ENCODE measurements at places on chromosomes 3 and 15. TPM values are rescaled to one million over a fixed set of nuclear protein-coding genes. Genes with fewer than 3 reads are reported as not detected.

Gene ROBO2
- total RNA-seq, result 8.4 TPM

Gene TIMP4
- 6.7 TPM for total RNA-seq

Gene ARGFX
- not detected for total RNA-seq

Gene PPP1R14D
- not detected for total RNA-seq

Gene CCR8
- not detected for total RNA-seq

Gene GRM2
- 0.04 TPM for total RNA-seq

Gene TXNRD3
- 10.5 TPM for total RNA-seq

Gene SEMA3G
- 0.34 TPM for total RNA-seq

Gene C3orf22
- total RNA-seq, result not detected

Gene PDCD10
- 45.9 TPM for total RNA-seq

Gene ZNF620
- 0.26 TPM for total RNA-seq

Gene TWF2
- 31.6 TPM for total RNA-seq

Gene CPNE9
- total RNA-seq, result not detected

Gene SMCO1
- not detected for total RNA-seq

Gene KCNAB1
- total RNA-seq, result 1.9 TPM

Gene LTF
- total RNA-seq, result 204 TPM

Gene TRIM71
- total RNA-seq, result not detected

Gene OXTR
- 4.7 TPM for total RNA-seq

Gene CD80
- 0.13 TPM for total RNA-seq

Gene MAPK6
- total RNA-seq, result 53.8 TPM

Gene ZXDC
- total RNA-seq, result 34.5 TPM

Gene CCDC191
- total RNA-seq, result 3.6 TPM

Gene CLCN2
- total RNA-seq, result 3.3 TPM

Gene HES1
- 92.1 TPM for total RNA-seq

Gene SEMA6D
- 1.3 TPM for total RNA-seq

Gene CYP11A1
- 11.8 TPM for total RNA-seq

Gene NR1I2
- total RNA-seq, result not detected

Gene DUOXA2
- total RNA-seq, result 20.6 TPM

Gene IGSF11
- total RNA-seq, result 0.76 TPM

Measured in esophagus squamous epithelium (tissue), 5 donors.